ENCODE measurements at places on chromosomes 11 and 22.

GRCh38 chr11:36333468-36333867 lies 37.4 kb downstream of the PRR5L start:
- DNase-seq, result no peak

DNA sequence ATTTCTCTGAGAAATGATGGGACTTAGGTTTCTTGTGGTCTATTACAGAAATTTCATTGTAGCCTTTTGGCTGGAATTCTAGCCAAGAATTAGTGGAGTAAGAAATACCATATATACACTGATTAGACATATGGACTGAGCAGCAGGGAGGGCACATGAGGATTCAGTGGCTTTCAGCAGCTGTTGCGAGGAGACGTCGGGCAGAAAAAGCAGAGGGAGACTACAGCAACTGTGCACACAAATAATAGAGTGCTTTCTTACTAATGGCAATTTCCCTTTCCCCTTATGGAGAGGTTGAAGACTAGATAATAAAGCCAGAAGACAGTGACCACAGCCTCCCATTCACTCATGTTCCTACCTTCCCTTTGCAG lies 35.4 kb upstream of the CCDC34 start:
- DNase-seq, result no peak

DNA sequence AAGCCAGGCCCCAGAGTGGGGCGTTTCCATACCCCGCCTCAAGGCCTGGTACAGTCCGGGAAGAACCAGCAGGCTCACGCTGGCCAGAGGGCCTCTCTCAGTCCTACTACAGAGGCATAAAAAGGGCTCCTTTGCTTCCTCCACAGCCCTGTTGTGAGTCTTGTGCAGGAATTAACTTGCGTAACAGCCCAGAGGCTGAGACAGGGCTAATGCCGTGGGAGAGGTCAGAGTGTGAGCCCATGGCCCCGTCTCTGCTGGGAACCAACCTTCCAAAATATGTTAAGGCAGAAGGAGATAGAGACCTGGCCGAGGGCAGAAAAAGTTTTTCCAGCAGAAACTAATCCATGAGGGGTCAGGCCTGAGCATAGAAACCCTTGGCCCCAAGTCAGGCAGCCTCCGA lies 19.9 kb upstream of the TMEM184B start:
- no peak for DNase-seq

GRCh38 chr22:27122574-27122973 lies 465.2 kb downstream of the MIAT start:
- DNase-seq, result no peak

DNA sequence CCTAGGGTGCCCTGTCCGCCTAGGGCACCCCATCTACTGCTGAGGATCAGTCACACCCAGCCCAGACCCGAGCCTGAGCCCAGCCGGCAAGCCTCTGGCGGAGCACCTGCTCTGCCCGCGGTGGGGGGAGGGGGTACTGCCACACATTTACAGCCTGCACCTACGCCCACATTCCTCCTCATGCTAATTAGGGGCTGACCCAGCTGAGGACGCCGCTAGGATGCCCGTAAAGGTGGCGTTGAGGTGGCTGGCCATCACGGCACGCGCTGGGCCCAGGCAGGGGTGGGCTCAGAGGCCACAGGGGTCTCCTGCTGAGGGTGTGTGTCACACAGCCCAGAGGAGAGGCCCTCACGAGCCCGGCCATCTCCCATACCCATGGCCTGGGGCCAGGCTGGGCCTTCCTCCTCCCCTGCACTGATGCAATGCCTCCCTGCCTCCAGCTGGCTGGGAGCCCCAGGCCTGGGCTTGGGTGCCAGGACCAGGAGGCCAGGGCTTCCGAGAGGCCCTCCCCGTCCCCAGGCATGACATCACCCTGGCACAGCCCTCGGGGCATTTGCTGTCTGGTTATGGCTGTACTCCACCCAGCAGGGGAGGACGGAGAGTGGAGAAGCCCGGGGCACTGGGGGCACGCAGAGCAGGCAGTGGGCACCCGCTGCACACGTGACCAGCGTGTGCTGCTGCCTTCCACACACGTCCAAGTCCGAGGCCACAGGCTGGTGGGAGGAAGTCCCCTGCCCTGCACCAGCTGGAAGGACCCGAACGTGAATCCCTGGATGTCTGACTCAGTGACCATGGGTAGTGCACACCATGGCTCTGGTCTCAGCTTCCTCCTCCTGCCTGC lies 12.7 kb downstream of the DUSP8 start:
- DNase-seq, result peak; percentile 46

DNA sequence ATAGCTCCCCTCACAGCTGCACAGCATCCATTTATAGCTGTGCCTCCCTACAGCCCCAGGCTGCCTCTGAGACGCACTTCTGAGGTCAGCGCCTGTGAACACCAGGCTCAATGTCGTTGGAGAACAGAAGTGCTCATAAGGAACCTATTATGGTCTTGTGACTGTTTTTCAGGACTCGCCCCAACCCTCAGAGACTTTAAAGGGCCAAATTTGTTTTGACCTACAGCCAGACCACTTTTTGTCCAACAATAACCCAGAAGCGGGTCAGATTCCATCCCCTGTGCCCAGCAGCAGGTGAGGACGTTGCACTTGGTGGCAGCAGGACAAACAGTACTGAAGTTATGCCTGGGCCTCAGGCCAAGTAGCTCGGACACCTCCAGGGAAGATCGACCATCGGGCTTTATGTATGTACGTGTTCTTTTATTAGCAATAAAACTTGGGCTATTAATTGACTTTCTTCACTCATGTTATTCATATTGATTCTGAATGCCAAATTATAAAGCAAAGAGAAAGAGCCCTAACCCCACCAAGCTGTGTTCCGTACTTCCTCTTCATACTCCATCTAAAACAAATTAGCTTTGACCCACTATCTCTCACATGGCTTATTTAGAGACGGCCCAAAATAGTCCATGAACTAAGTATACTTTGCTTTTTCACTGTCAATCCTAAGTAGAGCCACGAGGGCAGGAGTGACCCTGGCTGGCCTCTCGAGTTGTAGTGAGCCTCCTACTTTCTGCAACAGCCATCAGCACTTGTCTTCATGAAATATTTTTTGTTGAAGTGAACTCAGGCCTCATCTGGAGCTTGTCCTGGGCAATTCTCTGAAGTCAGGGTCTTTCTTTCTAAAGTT lies 92.3 kb upstream of the PAX6 start:
- no peak for DNase-seq

- DNase-seq, result no peak
Measured at GRCh38 chr11:120343429-120343828, 7.2 kb downstream of the ARHGEF12 start.

- DNase-seq, result no peak
Measured at GRCh38 chr11:8728563-8728962, 46.0 kb downstream of the RPL27A start.

DNA sequence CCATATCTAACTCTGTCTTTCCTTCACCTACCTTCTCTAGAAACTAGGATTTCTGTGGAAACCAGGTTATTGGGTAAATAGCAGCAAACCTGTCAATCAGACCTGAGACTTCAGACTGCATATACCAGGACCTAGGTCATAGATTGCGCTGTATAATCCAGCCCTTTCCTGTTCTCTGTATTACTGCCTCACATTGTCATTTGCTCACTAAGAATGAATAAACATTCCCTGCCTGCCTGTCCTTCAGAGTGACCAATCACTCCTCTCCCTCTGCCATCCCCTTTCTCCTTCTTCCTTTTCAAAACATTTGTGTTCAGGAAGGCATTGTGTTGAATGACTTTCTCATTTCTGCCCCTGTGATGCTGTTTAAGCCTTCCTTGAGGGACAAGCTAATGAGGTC lies 14.1 kb upstream of the FZD4 start:
- DNase-seq, result no peak

GRCh38 chr11:66317723-66318599 lies 1.1 kb upstream of the CD248 start:
- peak; percentile 66 for DNase-seq

DNA sequence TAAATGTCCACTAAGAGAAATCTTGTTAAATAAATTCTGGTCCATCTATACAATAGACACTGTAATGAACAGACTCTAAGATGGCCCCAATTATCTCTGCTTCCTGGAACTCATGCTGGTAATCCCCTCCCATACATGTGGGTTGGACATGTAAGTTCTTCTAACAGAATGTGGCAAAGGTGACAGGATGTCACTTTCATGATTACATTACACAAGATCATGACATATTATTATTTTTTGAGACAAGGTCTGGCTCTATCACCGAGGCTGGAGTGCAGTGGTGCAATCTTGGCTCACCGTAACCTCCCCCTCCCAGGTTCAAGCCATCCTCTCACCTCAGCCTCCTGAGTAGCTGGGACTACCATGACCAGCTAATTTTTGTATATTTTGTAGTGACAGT lies 14.6 kb upstream of the NDUFC2 start:
- no peak for DNase-seq

DNA sequence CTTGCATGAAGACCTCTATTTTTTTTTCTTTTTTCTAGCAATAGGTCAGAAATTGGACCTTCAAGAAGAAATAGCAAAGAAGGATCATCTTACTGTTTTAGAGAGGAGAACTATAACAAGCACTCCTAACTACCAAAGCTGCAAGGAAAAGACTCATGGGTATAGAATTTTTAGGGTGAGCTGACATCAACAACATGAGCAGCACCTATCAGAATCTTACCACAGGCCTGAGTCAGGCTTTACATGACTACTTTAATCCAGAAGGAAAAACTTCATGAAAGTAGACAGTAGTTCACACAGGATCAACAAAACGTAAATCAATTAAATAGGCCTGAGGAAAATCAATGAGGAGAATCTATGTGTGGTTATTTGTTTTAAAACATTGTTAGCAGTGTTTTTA lies 130.5 kb downstream of the FAM76B start:
- no peak for DNase-seq

- no peak for DNase-seq
Measured at GRCh38 chr11:77502346-77502905, 28.5 kb upstream of the PAK1 start.

DNA sequence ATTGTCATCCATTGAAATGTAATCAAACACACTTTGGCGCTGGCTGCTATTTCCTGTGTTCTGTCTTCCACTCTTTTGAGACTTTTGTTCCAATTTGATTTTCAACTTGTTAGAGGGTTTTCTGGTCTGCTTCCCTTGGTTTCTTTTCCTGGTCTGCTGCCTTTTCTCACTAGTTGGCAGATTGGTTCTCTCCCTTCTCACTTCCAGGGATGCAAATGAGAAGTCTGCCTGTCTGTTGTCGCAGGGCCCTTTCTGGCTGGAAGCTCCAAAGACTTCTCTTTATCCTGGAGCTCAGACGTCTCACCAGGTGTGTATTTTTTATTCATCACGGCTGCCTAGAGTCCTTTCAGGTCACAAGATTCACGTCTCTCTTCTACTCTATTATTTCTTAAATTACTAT lies 84.0 kb downstream of the RPS6KA4 start:
- no peak for DNase-seq

GRCh38 chr11:86264649-86265048 lies 20.1 kb downstream of the EED start:
- DNase-seq, result no peak

- DNase-seq, result no peak
Measured at GRCh38 chr11:78349114-78349513, 68.5 kb downstream of the GAB2 start.

- no peak for DNase-seq
Measured at GRCh38 chr11:117950301-117950700, 21.1 kb upstream of the TMPRSS13 start.

DNA sequence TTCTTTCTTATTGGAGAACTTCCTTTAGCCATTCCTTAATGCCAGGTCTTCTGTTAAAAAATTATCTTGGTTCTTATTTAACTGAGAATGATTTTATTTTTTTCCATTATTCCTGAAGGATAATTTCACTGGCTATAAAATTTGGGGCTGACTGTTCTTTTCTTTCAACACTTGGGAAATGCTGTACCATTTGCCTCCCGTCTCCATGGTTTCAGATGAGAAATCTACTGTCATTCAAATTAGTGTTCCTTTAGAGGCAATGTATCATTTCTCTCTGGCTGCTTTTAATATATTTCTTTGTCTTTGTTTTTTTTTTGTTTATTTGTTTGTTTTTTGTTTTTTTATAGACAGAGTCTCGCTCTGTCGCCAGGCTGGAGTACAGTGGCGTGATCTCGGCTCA lies 51.8 kb upstream of the SMTN start:
- no peak for DNase-seq

GRCh38 chr22:39122772-39123470 lies 25.9 kb downstream of the APOBEC3H start:
- no peak for DNase-seq

DNA sequence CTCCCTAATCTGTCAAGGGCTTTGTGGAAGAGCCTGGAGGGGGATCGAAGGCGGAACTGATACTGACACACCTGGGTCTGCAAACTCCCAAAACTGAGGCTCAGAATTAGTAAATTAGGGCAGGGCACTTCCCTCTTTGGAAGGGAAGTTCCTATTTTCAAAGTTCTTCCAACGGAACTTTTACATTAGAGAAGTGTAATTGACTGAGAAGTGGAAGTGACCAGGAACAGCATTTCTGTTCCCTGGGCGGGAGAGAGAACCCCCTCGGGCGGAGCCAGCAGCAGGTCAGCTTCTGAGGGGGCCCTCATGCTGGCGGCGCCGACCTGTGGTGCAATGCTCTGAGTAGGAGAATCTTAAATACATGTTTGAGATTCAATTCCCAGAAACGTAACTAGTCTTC lies 1.1 kb upstream of the CBL start:
- no peak for DNase-seq

DNA sequence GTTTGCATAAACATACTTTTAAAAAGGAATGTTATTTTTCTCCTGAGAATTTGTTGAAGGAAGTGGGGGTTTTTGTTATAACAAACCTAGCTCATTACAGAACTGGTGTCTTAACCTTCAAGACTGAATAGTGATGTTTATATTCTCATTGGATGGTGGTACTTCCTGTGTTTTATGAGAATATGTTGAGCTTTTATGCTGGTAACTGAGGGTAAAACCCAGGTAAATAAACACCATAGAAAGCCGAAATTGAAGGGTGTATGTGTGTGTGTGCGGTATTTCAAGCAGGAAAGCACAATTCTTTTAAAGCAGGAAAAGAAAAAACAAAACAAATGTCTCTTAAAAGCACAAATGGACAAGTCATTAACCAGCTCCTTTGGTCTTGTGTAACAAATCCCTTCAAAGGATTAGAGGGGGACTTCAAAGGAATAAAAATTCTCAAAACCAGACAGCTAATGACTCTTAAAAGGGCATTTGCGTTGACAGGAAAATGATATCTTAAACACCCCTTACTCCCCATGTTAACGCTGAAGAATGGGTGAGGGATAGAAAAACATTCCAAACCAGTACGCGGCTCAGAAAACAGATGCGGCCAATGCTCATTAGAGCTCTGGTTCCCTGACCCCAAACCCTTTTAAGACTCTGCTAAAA lies 23.8 kb downstream of the LMO2 start:
- no peak for DNase-seq

GRCh38 chr11:104090767-104091166 lies 54.3 kb downstream of the DDI1 start:
- no peak for DNase-seq

DNA sequence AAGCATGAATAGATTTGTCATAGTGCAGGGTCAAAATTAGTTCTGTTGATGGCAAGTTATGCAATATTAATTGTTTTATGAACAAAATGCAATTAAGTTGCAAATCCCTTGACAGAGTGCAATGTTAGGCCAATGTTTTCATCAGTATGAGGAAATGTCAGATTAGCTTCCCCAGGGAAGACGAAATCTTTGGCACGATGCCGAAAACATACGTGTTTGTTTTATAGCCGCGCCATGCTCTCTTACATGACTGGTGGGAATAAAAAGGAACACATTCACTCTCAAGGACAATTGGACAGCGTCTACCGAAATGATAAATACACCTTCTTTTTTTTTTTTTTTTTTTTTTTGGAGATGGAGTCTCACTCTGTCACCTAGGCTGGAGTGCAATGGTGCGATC lies 27.0 kb downstream of the MFNG start:
- no peak for DNase-seq

Measured in AG09309 (cell line).